ENCODE measurements at places on chromosomes 3 and 15.

DNA sequence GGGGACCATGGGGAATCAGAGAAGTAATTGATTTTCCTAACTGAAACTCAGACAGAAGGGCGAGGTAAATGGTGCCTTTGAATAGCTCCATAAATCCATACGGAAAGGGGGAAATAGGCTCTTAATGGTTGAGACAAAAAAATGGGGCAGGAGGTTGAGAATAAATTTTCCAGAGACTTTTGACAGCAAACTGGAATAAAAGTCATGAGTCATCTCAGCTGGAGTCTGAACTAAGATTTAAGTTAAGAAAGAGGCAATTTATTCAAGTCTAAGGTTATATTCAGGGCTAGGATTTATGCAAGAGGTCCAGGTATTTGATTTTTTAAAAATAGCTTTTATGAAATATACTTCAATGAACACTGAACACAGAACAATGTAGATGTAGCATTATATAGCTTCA is 238.7 kb upstream of the RORA start:
- no peak for DNase-seq

DNA sequence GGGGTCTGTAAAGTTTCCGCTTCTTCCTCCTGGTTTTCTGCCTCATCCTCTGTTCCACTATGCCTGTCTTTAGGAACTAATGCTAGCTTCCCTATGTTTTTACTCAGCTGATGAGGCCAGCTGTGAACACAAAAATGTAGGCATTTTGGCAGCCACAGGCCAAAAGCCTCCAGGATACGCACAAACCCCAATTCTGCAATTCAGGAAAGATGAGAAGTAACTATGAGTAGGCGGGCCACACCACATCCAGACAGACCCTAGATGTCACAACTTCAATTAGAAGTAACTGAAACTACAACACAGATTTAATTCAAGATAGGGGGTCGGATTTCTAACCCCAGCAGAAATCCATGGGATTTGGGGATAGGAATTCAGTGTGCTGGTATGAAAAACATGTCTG is 11.9 kb downstream of the CA12 start:
- no peak for DNase-seq

GRCh38 chr15:66216806-66217205 is 36.7 kb downstream of the MEGF11 start:
- no peak for DNase-seq

DNA sequence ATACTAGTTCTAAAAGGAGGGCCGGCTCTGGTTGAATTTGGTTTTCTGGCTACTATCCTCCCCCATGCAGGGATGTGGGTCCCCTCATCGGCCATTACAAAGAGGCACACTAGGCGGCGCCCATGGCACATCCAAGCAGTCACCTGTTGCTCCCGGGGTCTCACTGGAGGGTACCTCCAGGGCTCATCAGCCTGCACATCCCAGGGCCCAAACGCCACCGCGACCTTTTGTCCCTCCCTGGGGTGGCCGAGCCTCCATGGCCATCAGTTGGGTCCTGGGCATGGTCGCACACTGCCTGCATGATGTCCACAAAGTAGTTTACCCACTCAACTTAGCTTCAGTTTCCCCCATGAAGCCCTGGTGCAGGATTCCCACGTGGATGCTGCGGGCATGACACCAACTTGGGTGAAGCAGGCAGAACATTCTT is 28.3 kb downstream of the IDH3A start:
- DNase-seq: no peak

DNA sequence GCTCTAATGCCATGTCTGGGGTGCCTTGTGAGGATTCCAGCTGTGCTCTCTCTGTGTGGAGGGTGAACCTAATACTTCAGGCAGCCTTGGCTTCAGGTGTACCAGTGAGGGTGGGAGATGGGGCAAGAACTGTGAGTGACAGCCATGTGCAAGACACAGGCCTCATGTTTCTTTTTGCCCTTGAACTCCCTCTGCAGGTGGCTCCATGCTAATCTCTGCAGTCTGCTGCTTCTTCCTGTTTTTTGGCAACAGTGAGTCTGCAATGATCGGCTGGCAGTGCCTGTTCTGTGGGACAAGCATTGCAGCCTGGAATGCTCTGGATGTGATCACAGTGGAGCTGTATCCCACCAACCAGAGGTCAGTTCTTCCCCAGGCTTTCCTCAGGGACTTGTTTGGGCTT is 189.3 kb downstream of the SV2B start:
- no peak for DNase-seq

- DNase-seq: peak; percentile 48
These were observed 24.9 kb upstream of the SIAH2 start for GRCh38 chr3:150787741-150788370.

- no peak for DNase-seq
These were observed 51.3 kb upstream of the CADPS start for GRCh38 chr3:62926494-62926893.

GRCh38 chr15:70060993-70061305 is 36.8 kb downstream of the TLE3 start:
- no peak for DNase-seq

DNA sequence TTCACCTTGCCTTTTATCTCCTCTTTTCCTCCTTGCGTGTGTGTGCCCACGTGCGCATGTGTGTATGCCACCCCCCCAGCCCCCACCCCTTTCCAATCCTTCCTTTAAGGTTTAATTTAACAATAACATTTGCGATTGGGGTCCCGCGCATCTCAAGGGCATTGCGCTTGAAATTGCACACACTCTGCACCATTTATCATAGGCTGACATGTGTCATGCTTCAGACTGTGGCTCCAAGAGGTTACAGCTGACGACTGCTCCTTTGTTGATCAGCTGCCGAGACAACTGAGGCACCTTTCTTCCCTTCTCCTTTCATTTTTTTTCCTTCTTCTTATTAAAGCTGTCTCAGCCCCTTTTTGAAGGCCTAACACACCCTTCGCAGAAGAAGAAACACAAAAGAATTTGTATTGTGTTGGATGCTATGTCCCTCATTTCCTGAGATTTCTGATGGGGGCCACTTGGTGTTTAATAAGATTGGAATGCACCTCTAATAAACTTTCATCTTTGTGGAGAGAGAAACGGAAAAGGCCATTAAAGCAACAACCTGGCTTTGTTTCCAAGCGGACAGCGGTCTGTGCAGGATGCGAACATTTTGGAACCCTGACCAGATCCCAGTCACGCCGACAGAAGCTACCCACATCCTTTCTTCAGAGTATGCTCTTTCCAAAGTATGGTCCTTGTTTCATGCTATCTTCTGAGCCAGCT is 470.1 kb downstream of the MCTP2 start:
- no peak for DNase-seq

DNA sequence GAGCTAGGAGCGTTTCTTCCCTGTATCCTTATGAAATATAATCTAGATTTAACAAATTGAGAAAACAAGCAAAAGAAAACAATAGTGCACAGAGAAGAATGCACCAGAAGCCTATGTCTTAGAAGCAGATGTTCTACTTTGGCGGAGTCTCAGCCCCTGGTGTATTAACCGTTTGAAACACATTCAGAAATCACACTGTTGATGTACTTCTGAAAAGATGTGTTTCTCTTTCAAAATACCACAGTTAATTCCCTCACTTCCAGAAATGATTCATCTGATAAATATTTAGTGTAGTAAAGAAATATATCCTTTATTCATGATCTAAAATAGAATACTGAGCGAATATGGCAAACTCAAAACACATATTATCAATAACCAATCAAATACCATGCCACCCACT is 77.7 kb downstream of the CBLB start:
- DNase-seq: no peak

- DNase-seq: no peak
These were observed 11.4 kb downstream of the ROPN1 start for GRCh38 chr3:123980539-123980938.

- DNase-seq: peak; percentile 18
These were observed 768 bp downstream of the UBXN7 start for GRCh38 chr3:196431181-196432136.

- no peak for DNase-seq
These were observed 69.5 kb downstream of the C3orf38 start for GRCh38 chr3:88219138-88219792.

GRCh38 chr15:91338766-91339165 is 238.7 kb downstream of the SV2B start:
- DNase-seq: no peak

GRCh38 chr15:99450896-99451358 is 114.9 kb upstream of the MEF2A start:
- peak; percentile 31 for DNase-seq

- DNase-seq: no peak
These were observed 13.1 kb upstream of the ALCAM start for GRCh38 chr3:105353485-105354161.

DNA sequence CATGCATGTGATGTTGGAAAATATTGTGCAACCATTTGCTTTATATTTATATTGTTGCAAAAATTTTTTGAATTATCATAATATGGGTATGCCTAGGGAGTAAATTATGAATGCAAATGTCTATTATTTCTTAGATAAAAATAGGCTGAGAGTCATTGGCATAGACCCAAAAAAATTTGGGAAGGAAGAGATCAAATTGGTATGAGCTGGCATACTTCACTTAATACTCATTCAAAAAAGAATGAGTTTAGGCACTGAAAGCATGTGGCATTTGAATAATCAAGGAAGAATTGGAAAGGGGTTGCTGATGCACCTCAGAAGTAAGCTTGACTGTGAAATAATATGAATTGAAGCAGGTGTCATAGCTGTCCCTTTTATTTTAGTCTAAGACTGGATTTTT is 764.0 kb upstream of the DPPA4 start:
- DNase-seq: no peak

GRCh38 chr15:52105846-52106245 is 6.7 kb downstream of the BCL2L10 start:
- DNase-seq: no peak

- DNase-seq: no peak
These were observed 16.1 kb downstream of the TBC1D5 start for GRCh38 chr3:17726313-17726712.

DNA sequence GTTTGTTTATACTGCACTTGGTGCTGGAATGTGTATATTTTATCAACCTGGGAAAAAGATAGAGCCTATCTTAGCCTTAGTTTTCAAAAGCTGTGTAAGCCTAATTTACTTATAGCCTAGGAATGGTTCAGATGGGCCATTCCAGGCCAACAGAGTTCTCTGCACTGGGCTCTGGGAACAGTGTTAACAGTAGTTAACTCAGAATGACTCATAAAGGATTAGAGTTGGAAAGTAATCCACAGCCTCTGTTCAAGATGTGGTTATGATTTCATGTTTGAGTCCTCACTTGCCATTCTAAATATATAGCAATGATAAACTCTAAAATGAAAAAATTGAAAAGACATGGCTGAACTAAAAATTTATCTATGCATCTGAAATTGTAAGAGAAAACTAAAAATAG is 22.6 kb upstream of the PEX5L start:
- DNase-seq: no peak

GRCh38 chr3:177440456-177441104 is 243.3 kb upstream of the TBL1XR1 start:
- DNase-seq: no peak

DNA sequence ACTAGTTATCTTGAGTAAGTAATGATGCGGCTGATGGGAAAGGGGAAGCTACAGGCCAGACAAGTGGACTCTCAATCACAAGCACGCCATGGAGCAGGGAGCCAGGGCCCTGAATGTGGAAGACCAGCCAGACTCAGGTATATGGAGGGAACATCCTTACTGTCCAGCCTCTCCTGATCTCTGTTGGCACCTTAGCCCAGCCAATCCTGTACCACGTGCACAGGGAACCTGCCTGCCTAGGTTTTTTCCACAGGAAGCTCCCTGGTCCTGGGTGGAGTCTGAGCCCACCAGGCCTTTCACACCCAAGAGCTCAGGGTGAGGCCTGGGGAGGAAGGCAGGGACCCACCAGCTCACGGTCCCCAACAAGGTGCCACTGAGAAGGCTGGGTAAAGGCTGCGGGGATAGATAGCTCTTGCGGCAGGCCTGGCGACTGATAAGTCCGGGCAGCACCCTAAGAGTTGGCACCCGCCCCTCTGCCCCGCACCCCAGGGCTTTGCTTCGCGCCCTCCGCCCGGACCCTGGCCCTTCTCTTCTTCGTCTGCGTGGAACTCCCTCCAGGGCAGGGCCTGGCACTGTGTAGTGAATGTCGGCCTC is 933 bp upstream of the APEH start:
- no peak for DNase-seq

GRCh38 chr15:94526071-94526689 is 294.8 kb downstream of the MCTP2 start:
- no peak for DNase-seq

GRCh38 chr3:184298759-184299487 is at the start of gene PSMD2:
Gene PSMD2, plus strand, starts transcription at chr3:184299241. Its CDS starts 26 bp downstream, at chr3:184299267.
- peak; percentile 98 for DNase-seq

- no peak for DNase-seq
These were observed 129.6 kb downstream of the ADAMTS17 start for GRCh38 chr15:100211855-100212850.

DNA sequence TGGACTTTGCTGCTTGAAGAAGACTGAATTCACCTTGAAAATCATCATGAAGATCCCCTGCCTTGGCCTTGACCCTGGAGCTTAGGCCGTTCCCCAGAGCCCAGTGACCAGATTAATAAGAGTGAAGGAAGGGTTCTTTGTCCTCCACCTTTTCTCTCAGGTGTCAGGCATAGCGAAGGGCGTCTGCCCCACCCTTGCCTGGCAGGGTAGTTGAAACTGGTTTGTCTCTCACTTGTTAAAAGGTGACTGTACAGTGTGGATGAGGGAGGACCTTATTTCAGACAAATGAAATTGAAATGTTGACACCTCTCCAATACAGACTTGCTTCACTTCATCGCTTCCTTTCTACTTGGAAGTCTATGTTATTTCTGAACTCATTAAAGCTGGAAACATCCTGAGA is 223.7 kb upstream of the BHLHE40 start:
- no peak for DNase-seq

DNA sequence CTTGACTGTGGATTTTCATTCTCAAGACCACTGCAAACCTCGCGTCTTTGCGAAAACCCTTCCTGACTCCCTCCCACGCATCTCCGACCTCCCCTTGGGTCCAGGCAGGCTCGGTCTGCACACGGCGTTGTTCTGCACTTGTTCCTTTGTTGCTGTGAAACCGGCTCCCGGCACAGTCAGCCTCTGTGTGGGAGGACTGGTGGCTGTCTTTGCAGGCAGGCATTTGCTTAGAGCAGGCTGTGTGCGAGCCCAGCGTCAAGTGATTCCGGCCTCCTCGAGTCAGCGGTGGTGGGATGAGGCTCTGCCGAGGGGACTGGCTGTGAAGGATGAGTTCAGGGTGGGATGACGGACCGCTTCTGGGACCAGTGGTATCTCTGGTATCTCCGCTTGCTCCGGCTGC is 102.6 kb upstream of the ROPN1 start:
- DNase-seq: no peak

DNA sequence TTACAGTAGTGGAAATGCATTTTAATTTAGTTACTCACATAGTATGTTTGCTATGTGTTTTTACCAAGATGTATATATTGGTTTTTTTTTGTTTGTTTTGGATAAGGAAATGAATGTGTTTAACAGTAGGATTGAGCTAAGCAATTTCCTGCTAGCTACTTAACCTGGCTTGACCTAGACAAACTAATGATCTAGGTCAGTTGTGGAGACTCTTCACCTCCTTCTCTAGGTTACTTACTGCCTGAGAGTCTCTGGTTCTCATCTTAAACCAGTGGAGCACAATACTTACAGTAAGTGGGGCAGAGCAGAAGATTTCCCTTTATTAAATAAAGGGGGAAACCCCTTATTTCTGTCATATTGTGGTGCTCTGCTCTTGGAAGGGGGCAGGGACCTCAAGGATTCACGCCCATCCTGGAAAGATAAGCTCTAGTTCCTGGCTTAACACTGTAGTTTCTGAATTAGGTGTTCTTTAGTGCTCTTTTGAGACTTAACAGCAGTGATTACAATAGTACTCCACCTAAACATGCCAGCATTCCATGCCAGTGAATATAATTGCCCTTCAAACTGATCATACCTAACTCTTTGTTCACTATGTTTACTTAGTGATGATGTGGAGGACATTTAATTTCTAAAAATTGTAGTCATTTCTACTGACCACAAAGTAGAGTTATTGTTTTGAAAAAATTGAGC is 79.9 kb downstream of the UBP1 start:
- no peak for DNase-seq

Data from stimulated activated CD4-positive, alpha-beta T cell treated with anti-CD3 and anti-CD28 coated beads, Interleukin-15, amount 100 ng/mL, for 1 hour (primary cell).